ENCODE measurements at places on chromosomes 1 and 21.

DNA sequence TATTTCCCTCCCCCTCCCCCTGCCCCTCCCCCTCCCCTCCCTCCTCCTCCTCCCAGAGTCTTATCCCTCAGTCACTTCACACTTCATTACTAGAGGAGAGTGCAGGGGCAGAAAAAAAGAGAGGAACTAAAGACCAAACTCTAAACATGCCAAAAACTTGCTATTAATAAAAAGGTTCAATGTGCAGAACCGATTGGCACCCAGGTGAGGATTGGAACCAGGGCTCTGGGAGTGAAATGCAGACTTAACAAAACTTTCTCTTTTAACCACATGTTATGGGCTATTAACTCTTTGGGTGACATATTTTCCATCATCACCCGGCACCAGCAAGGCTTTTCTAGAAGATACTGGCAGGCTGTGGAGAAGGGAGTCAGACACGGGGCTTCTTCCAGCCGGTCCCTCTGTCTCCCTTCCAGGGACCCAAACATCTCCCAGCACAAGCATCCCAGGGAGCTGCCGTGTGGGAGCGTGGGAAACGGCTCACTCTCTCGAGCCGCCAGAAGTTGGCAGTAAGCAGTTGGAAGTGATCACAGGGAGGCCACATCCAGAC lies 13.6 kb downstream of the NID1 start:
- DNase-seq, result no peak

GRCh38 chr1:235327559-235328270 lies at the start of gene ARID4B:
ARID4B (minus strand) TSS chr1:235328179; CDS start chr1:235326919, 1,260 bp downstream.
- no peak for DNase-seq

DNA sequence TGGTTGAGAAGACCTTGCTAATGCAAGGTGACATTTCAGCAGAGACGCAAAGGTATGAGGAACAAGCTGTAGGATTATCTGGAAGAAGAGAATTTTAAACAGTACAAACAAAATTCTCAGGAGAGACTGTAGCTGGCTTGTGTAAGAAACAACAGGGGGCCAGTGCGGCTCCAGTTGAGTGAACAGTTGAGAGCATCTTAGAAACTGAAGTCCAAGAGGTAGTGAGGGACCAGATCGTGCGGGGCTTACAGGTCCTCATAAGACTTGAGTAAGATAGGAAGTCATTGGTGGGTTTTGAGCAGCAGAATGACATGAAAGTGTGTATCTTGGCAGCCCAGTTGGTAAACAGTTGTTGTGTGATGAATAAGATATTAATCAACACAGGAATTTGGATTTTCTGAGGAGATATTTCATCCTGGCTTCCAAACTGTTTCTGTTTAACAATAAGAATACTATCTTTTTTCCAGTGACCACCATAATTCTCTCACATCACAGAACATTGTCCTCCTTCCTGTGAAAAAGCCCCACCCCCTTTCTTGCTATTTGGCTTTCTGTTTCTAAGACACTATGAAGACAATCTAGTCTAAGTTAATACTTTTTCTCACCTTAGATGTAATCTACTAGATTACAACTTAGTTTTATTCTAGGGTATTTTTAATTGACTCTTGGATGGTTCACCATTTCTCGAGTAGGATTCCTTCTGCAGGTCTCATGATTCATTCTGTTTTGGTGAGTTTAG lies 62.4 kb downstream of the SASS6 start:
- DNase-seq, result no peak

DNA sequence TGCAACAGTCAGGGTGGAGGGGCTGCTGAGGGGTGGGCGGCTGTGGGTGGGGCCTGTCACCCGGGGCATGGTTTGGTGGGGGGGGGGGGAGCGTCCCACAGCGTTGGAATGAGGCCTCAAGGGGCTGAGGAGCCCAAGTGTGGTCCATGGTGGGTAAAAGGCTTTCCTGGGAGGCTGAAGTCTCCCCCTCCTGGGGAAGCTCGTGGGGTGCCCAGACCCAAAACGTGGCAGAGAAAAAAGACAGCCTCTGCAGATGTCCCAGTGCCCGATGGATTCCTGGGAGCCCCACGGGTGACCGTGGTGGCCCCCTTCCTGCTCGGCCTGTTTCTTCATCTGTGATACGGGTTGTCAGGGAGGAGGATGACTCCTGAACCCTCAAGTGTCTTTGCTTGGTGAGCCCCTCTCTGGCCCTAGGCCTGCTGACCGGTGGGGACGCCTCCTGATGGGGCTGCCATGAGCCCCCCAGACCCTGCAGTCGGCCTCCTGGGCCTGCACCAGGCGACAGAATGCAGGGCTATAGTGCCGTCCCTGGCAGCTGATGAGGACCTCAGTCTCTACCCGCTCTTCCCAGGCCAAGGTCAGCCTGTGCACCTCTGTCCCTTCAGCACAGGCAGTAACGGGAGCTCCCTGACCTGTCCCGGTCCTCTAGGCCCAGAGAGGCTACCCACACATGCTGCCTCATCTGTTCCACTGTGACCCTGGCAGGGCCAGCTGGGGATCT lies 1.1 kb downstream of the OBSCN start:
- no peak for DNase-seq

DNA sequence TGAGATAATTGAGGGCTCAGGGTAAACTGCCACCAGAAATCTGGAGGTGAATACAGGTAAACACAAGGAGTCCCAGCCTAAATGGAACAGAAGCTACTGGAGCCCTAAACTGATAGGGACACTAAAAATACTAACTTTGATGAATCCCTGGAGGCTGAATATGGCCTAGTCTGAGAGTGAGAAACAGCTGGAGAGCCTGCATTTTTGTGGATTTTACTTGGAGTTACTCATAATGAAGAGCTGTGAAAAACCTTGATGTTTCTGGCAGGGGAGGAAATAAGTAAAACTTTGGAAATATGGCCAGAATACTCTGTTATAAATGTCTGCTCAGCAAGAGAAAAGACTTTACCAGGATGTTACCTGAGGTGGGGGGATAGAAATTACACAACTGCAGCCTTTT lies 164.4 kb downstream of the LIPI start:
- DNase-seq, result no peak

GRCh38 chr1:153796786-153797659 lies 21.8 kb downstream of the SLC27A3 start:
- no peak for DNase-seq

DNA sequence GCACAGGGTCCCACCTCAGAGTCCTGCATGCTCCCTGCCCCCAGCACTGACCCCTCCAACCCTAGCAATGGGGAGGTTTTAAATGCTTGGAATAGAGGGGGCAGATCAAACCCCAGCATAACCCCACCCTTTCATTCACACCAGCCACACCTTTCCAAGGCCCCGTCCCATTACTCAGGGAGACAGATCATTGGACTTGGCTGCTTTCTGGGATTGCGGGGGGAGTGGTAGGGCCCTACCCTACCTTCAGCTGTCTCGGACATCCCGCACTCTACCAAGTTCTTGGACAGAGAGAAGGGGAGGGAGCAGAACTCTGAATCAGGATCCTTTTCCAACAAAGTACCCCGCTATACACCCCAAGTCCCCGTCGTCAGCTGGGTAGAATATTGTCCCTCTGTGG lies 983 bp downstream of the PADI2 start:
- no peak for DNase-seq

- DNase-seq, result no peak
Measured at GRCh38 chr21:32886339-32886738, 114.8 kb upstream of the PAXBP1 start.

DNA sequence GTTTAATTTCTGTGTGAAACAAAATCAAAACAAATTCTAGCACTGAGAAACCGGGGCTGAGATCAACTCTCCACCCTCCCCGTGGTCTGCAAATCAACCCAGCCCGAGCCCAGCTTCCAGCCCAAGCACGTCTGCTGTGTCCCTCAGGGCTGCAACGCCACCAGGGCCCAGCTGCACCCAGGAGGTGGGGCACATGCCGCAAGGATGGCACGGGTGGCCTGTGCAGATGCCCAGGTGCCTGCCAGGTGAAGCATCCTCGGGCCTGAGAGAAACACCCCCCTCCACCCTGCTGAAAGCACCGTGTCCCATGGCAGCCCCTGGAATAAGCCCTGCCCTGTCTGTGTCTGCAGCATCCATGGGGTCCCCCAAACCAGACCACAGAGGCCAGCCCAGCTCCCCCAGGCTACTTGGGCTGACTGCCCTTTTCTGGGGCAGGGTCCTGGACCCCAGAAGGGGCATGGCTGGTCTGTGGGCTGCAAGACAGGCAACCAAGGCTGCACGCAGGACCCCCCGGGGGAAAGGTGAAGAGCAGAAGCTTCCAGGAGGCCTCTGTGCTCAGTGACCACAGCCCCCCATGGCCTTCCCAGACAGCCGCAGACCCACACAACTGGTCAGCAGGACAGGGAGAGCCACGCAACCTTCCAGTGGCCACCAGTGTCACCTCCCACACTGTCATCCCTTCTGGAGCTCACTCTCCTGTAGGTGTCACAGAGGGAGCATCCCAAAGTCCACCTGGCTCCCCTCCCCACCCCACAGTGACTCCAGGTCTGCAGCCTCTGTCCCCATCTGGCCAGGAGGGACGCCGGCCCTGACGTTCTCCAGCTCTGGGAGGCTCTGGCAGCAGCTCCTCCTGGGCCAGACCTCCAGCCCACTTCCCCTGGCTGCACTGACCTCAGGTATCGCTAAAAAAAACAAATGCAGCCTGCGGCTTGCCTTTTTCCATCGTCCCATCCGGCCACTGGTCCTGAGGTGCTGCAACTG lies 7.7 kb downstream of the WNT9A start:
- no peak for DNase-seq

DNA sequence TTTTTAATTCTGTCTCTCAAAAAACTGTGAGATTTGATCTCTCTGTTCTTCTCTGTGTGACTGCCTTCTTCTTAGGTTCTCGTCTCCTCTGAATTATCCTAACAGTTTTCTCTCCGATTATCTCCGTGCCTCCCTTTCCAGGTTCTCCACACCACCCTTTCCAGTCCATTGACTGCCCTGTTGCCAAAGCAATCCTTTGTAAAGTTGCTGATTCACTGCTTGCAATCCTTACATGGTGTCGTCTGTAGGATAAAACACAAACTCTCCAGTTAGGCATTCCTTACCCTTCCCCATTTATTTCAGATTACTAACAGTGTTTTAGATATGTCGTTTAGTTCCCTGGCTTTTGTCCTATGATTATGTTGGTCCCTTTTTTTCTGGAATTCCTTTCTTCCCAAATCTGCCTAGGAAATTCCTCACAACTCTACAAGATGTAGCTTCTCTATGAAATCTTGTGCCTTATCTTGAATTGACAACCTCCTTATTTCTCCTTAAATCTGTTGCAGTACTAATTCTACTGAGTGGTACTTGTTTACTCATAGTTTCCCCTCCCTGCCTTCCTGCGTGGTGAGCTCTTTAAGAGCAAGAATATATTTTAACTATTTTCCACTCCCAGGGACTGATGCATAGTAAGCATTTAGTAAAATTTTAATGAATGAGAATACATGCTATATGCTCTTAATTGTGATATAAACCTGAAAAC lies 22.3 kb downstream of the RCOR3 start:
- no peak for DNase-seq

- no peak for DNase-seq
Measured at GRCh38 chr1:227170361-227171166, 147.7 kb downstream of the CDC42BPA start.

DNA sequence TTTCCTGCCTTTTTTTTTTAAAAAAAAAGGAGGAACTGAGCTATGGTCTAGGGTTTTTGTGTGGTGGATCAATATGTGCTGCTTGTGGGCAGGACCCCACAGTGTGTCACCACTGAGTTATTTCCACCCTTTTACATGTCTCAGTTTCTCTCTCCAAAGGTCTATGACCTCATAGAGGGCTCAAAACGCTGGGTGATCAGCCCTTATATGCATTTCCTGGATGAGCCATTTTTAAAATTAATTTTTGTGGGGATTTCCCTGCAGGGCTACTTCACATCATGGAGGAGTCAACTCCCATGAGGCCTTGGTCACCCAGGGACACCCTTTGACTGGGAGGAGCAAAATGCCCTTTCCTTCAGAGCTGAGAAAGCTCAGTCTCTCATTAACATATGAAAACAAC lies 20.7 kb upstream of the HAO2 start:
- DNase-seq, result no peak

DNA sequence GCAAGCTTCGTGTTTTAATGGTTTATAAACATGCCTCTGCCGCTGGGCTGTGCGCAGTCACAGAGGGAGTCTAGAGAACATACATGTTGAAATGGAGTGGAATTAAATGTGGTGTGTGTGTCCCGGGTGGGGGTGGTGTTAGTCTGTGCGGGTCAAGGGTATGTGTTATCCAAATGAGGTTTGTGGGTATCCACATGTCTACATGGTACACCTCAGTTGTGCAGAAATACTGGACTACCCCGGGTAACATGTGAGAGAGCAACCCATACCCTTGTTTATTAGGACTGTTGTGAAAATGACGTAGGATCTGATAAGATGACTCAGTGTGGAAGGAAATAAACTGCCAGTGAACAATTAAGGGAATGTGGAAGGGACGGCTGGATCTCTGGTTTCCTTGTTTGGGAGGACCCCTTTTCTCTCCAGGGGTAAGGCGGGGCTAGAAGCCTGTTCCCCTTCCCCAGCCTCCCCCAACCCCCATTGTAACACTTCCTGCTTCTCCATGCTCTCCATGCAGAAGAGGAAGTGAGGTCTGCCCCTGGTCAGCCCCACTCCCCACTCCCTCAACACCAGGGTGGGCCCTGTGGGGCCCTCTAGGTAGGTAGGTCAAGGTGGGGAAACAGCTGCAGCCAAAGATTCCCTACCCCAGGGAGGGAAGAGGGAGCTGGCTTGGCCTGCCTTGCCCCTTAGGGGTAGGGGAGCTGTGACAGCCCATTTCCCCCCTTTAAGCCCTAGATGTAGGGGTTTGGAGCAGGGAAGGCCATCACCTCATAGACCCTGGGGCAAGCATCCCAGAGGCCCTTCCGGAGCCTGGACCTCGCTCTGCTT lies 690 bp downstream of the EPS8L3 start:
- no peak for DNase-seq

DNA sequence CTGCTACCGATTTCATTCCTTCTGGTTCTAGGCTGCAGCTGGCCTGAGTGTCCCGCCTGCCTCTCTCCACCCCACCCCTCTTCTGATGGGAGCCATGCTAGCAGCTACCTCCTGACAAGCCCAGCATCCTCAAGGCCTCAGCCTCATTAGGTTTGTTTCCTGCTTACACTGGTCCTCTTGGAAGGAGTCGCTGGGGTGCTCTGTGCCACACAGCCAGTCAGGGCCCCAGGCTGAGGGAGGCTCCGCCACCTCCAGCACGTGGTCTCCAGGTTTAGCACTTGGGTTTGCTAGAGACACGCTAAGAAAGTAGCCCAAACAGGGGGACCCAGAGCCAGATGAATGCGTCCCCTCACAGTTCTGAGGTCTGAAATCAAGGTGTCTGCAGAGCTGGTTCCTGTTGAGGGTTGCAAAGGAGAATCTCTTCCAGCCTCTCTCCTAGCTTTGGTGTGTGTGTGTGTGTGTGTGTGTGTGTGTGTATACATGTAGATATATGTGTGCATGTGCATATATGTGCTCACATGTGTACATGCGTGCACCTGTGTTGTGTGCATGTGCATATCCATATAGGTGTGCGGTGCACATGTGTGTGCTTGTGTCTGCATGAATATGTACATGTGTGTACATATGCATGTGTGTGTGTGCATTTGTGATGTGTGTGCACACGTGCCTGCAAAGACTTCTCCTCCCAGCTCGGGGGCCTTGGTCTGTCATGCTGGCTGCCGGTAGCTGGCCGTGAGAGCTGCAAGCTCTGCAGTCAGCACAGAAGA lies 301.1 kb upstream of the AJAP1 start:
- DNase-seq, result no peak

GRCh38 chr1:156098784-156099183 lies 15.7 kb upstream of the LMNA start:
- no peak for DNase-seq
